ENCODE measurements at places on chromosomes 11 and 22.
A peak's percentile ranks its signal among the peaks of the same experiment; 100 is the strongest.

- DNase-seq, result no peak
Observed at GRCh38 chr11:77981346-77981947, 13.0 kb downstream of the INTS4 start.

GRCh38 chr22:19875531-19876313, 21.0 kb upstream of the GNB1L start:
- peak; percentile 83 for DNase-seq

GRCh38 chr11:119519796-119520195, 96.8 kb upstream of the THY1 start:
- no peak for DNase-seq

- DNase-seq, result no peak
Observed at GRCh38 chr11:100790073-100790472, 103.0 kb downstream of the ARHGAP42 start.

GRCh38 chr11:59259867-59260475, 47.2 kb upstream of the MPEG1 start:
- no peak for DNase-seq

GRCh38 chr22:38531251-38531938, 25.3 kb upstream of the DDX17 start:
- DNase-seq, result no peak

GRCh38 chr22:34427436-34427835, 507.2 kb upstream of the LARGE1 start:
- no peak for DNase-seq

- DNase-seq, result no peak
Observed at GRCh38 chr22:50121202-50121740, 31.5 kb downstream of the MOV10L1 start.

GRCh38 chr11:47616726-47617416, 22.7 kb upstream of the C1QTNF4 start:
- no peak for DNase-seq

DNA sequence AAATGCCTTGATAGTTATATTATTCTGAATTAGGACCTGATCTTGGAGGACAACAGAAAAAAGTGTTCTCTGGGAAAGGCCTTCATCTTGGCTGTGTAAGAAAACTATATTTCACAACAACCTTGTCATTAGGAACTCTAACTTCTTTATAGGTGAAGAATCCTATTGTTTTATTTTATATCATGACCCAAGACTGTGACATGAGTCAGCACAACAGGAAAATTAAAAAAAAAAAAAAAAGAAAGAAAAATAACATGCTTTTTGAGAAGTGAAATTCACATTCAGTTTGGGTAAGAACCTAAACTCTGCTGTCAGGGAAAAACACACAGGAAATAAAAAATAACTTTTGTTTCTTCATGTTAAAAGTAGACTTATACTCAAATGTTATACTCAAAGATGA, 11.7 kb upstream of the FOLR2 start:
- DNase-seq, result no peak

DNA sequence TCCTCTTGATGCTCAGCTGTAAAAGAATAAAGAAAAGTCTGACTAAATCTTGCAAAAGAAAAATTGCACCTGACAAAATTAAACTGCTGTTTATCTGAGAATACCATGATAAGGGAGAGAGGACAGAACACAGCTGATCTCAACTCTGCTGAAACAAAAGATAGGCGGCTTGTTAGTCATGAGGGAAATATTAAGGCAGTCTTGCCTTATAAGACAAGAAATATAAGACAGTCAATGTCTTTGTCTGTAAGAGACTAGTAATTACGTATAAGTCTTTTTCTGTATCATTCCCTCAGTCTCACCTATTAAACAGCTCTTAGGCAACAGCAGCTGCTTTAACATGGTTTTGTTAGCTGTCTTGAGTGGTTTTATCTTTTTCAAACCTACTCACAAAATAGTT, 296.6 kb downstream of the LUZP2 start:
- no peak for DNase-seq

DNA sequence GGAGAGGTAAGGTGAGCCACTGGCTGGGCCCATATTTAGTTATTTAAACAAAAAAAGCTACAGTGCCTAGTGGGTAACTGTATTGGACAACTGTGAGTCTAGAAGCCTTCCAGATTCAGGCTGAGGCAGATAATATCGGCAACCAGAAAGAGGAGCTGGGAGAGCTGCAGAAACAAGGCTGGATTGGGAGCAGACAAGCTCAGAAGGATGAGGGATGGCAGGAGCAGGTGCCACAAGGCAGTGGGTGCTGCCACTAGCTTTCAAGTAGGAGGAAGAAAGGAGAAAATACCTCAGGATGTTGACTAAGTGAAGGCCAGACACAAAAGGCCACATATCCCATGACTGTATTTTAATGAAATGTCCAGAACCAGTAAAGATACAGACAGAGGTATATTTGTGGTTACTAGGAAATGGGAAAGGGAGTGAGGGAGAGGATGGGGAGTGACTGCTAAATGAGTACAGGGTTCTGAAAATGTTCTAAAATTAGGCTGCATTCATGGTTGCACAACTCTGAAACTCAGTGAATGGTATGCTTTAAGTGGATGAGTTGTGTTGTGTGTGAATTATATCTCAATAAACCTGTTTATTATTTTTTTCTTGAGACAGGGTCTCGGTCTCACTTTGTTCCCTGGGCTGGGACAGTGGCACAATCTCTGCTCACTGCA, 11.8 kb upstream of the RAPSN start:
- no peak for DNase-seq

- peak; percentile 89 for DNase-seq
Observed at GRCh38 chr11:125165111-125165842, 726 bp downstream of the PKNOX2 start.

- DNase-seq, result no peak
Observed at GRCh38 chr22:40714499-40715337, 35.4 kb downstream of the MCHR1 start.

DNA sequence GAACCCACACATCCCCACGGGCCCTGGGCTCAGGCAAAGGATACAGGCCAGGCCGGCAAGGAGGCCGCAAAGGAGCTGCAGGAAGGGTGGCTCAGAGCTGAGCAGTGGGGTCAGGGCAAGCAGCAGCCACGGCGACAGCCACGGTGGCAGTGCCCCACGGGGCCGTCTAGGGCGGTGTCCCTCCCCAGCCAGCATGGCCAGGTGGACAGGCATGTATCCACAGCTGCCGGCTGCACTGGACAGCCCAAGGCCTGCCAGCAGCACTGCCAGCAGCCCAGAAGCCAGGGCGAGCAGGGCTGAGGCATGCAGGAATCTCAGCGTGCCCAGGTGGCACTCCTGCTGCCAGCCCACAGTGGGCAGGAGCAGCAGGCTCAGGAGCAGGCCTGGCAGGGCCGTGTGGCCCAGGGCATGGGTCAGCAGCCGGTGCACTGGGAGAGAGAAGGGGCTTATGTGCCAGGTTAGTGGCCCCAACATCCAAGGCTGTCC, 3.9 kb downstream of the RHBDD3 start:
- DNase-seq, result no peak

DNA sequence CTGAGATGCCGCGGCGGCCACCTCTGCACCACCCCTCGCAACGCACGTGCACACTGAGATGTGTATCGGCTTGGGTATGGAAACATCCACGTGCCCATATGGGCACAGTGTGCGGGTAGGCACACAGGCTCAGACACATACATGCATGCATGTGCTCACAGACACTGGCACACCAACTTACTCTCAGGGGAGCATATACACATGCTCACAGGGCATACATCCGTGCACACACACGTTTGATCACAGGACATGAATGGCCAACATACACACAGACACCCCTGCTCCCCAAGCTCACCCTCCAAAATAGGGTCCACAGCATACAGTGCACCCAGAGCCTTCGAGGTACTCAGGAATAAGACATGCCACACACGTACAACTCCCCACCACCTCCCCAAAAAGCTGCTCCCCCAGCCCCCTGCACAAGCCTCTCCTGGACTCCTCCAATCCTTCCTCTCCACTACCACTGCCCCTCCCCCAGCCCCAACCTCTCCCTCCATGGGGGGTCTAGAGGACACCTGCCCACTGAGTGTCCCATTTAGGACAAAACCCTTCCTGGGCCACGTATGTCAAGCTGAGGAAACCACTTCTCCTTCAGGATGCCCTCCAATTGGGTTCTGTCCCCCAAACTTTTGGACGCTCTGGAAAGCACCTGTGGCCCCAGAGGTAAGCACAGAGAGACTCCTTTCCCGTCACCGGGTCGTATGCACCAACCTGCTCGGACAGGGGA, 53.1 kb downstream of the SLC22A12 start:
- DNase-seq, result no peak

GRCh38 chr22:45475063-45475747, 27.5 kb upstream of the FBLN1 start:
- no peak for DNase-seq

- DNase-seq, result no peak
Observed at GRCh38 chr22:49425356-49425755, 402.3 kb downstream of the BRD1 start.

GRCh38 chr11:95095858-95096587, 6.4 kb downstream of the ENDOD1 start:
- no peak for DNase-seq

- no peak for DNase-seq
Observed at GRCh38 chr11:43928721-43929120, 13.7 kb upstream of the C11orf96 start.

DNA sequence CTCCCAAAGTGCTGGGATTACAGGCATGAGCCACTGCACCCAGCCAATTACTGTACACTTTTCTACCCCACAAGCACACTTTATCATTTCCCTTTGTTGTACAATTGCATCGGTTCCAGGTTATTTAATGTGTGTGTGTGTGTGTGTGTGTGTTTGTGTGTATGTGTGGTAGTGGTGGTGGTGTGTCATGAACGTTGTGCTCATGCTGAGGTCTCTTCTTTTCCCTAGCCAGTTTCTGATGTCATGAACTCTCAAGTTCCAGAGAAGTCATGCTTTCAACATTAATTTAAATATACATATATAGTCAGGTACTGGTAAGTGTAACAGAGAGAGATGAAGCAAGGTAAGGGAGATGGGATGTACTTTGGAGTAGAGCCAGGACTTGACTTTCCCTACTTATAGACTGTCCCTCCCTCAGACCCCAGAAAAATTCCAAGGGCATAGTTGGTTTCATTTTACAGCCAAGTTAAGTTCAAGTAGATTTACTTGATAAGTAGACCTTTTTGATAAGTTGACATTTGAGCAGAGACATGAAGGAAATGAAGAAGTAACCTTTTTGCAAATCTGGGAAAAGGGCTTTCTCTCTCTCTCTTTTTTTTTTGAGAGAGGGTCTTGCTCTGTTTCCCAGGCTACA, 42.7 kb downstream of the WEE1 start:
- DNase-seq, result no peak

GRCh38 chr11:20131788-20132666, 28.2 kb downstream of the DBX1 start:
- peak; percentile 41 for DNase-seq

- no peak for DNase-seq
Observed at GRCh38 chr11:17400048-17400775, 11.8 kb upstream of the KCNJ11 start.

GRCh38 chr22:30968015-30968923, at the start of gene MORC2:
Gene MORC2 (minus strand): TSS chr22:30968774. CDS start chr22:30967889, 885 bp downstream.
- DNase-seq, result peak; percentile 70

DNA sequence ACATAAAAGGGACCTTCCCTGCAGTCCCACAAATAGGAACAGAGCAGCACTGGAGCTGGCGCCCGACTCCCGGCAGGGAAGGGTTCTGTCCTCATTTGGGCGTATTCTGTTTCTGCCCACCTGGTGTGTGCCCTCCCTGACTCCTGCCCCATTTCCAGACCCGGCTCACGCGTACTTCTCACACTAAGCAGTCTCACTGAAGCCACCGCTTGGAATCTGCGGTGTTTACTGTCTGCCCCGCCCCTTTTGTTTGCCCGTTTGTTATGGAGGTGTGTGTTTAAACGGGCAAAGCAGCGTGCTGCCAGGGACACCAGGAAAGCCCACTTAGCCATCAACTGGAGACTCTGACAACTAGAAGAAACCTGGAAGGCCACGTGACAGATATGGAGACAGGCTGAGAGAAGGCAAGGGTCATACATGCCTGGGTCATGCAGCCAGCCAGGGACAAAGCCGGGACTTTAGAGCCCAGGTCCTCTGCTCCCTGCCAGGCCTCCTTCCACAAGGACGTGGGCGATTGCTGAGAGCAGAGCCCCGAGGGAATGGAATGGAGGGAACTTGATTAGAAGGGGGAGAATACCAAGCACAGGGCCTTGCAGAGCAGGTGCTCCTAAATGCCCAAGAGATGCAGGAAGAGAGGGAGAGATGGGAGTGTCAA, 8.7 kb upstream of the EFCAB6 start:
- no peak for DNase-seq

DNA sequence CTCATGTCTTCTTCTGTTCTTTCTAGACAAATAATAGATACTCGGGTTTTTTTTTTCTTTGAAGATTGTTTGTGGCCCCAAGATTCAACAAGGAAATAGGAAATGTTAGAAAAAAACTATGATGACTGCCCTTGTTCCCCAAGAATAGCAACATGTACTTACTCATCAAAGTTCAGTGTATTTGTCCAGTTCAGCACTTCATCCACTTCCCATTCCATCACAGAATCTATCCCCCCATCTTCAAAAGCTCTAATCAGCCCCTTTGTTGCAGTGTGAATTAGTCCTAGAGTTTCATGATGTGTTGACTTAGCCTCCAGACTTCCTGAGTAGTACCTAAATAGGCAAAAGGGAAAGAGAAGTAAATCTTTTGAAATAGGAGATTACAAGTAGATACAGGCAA, 74.3 kb downstream of the C11orf65 start:
- DNase-seq, result no peak

- peak; percentile 25 for DNase-seq
Observed at GRCh38 chr22:22342697-22343580, 98.4 kb downstream of the VPREB1 start.

DNA sequence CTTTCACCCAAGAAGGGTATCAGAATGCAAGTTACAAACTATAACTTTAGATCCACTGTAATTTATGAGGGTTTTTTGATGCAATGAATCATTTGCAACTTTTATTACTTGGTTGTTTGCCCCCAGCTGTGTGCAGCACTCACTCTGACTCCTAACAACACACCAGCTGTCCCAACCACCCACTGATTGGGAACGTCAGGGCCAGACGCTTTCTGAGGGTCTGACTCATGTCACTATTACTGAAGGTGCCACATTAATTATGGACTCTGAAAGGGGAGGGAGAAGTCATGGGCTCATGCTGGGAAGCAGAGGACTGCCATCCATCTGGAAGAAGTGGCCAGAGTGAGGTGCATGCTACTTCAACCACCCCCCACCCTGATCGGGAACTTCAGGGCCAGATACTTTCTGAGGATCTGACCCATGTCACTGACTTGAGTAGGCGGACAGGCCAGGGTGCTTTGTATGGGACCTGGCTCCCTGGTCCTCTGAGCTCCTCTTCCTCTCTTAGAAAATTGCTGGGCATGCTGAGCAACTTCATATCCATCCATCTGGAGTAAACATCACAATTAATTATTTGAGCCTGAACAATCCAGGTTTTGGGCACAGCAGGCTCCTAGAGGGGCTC, 44.9 kb upstream of the DRD2 start:
- DNase-seq, result no peak

DNA sequence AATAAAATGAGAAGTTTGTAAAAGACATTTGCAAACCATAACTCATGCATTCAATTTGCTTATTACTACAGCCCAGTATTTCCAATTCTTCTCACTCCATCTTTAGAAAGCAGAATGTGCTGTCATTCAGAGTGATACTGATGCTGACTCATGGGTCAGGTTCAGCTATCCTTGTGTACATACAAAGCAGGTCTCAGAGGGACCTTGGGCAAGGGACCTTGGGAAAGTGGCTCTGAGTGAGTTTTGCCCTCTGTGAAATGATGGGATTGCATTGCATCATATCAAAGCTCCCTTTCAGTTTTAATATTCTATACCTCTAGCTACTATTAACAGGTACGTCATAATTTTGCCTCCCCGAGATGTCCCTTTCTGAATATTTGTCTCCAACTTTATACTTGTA, 848.7 kb downstream of the OPCML start:
- no peak for DNase-seq

Measured in upper lobe of left lung (tissue), 6 donors.